Natural killer cell treated with Interleukin-12 subunit alpha and Interleukin-12 subunit beta and Interleukin-15 and Interleukin-18, amount 100 ng/mL, for 72 hours (primary cell): ENCODE measurements at places on chromosomes 2 and 18. TPM values are rescaled to one million over a fixed set of nuclear protein-coding genes. Genes with fewer than 3 reads are reported as not detected.

The SCTR gene
- total RNA-seq: not detected

The PER2 gene
- 13.8 TPM for total RNA-seq

The TFPI gene
- total RNA-seq: 1.9 TPM

The TMEM37 gene
- not detected for total RNA-seq

The DSC3 gene
- total RNA-seq: not detected
